T-helper 1 cell (primary cell): ENCODE measurements at places on chromosomes 5 and 9.
A peak's percentile ranks its signal among the peaks of the same experiment; 100 is the strongest.

GRCh38 chr5:124650147-124650561, 96.3 kb downstream of the ZNF608 start:
- no peak for DNase-seq

DNA sequence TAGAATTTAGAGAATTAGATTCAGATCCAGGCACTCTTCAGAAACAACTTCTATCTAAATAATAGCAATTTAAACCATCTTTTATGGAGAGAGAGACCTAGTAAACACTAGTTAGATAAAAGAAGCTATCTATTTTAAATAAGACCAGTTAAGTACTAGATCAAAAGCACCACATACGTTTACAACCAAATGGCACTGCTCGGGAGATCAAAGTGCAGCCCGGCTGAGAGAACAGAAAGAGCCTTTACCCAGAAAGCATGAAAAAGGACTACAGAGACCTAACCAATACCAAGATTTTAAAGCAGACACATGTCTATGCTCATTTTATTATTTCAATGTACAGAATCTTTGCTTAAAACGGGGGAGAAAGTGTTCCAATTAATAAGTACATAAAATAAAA, 30.8 kb downstream of the LIX1 start:
- no peak for DNase-seq

- DNase-seq: no peak
Observed at GRCh38 chr9:974996-975739, 1.3 kb upstream of the DMRT3 start.

DNA sequence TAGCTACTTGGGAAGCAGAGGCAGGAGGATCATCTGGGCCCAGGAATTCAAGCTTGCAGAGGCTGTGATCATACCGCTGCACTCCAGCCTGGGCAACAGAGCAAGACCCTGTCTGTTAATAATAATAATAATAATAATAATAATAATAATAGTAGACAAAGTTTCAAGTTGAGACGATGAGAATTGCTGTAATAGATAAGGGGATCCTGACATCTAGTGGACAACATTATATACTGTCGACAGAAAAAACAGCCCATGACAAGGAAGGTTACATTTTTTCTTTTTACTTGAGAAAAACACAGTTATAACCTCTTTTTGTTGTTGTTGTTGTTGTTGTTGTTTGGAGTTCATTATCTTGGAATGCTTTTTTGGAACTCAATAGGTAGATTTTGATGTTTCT, 35.3 kb downstream of the NDFIP1 start:
- DNase-seq: peak; percentile 24

DNA sequence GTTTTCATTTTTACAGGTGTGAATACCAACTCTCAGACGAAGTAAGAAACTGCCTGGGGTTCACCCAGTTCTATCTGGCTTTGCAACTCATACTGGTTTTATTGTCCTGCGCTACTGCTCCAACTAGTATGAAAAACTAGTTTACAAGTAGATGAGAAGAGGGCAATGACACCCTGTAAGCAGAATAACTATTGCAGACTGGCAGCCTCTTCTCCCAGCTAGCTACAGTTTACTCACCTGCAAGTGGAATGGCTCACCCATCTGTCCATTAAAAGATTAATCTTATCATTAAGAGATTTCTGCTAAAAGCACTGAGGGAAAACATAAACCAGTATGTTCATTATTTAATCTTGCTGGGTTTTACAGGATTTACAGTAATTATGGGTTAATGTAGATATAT, 113.4 kb downstream of the FRMD3 start:
- DNase-seq: no peak

DNA sequence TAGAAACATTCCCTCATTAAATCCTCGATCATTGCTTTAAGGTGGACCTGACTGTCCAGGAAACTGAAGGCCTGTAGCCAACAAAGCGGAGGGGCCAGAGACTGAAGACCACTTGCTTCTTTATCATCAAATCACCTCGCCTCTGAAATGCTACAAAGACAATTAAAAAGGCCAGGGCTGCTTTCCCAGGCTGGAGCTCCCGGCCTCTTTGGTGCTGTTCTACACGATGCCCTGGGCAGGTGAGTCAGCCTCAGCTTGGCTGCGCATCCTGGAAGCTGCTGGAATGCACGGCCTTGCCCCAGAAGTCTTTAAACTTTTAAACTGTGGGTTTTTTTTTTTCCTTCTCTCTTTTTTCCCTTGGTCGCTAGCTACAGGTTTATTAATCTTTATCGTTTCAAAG, 46.5 kb downstream of the SH3PXD2B start:
- no peak for DNase-seq

- no peak for DNase-seq
Observed at GRCh38 chr9:1058826-1059487, 8.8 kb downstream of the DMRT2 start.

DNA sequence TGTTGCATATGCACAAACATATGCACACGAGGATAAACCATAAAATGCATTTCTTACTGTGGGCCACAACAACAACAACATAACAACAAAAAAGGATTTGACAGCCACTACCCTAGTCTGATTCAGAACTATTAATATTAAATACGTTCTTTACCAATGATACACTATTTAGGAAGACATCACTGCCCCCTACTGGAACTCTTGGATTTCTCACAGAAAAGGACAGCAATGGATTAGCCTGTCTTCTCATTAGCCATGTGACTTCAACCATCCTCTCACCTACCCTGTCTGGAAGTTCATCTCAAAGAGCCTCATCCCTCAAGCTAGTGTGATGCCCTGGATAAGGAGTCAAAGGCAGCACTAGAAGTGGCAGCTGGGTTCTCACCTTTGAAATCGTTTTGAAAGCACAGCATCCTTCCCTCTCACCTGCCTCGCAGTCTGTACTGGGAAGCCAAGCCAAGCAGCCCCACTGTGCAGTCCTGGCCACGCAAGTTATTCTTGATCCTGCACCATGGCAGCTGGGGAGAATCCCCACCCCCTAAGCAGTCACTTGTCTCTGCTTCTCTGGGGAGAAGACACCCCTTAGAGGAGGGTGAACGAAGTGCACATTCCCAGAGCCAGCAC, 64.6 kb downstream of the SH3TC2 start:
- no peak for DNase-seq

DNA sequence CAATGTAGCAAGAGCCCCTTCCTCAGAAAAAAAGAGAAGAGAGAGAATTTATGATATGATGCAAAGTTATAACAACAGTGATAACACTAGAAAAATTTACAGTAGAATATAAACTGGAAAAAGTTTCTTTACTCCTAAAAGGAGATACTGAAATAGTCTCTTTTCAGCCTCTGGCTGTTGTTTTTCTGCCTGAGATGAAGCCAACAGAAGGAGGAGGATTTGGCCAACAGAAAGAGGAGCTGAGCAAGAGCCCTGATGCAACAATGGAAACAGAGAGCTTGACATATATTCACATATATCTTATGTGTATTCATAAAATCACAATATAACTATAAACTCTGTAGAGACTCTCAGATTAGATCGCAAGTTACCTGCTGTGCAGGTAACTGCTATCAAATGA, 109.1 kb downstream of the INIP start:
- no peak for DNase-seq

DNA sequence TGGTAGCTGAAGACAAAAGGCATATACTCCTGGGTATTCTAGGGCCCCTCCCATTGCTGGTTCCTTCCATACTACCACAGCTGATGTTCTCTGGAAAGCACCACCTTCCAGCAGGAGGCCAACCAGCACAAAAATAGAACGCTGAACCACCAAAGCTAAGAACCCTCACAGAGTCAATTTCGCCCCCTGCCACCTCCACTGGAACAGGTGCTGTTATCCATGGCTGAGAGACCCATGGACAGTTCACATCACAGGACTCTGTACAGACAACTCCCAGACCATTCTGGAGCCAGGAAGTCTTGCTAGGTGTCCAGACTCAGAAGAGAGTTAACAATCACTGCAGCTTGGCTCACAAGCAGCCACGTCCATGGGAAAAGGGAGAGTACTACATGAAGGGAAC, 1851.5 kb upstream of the NUDT12 start:
- DNase-seq: no peak

DNA sequence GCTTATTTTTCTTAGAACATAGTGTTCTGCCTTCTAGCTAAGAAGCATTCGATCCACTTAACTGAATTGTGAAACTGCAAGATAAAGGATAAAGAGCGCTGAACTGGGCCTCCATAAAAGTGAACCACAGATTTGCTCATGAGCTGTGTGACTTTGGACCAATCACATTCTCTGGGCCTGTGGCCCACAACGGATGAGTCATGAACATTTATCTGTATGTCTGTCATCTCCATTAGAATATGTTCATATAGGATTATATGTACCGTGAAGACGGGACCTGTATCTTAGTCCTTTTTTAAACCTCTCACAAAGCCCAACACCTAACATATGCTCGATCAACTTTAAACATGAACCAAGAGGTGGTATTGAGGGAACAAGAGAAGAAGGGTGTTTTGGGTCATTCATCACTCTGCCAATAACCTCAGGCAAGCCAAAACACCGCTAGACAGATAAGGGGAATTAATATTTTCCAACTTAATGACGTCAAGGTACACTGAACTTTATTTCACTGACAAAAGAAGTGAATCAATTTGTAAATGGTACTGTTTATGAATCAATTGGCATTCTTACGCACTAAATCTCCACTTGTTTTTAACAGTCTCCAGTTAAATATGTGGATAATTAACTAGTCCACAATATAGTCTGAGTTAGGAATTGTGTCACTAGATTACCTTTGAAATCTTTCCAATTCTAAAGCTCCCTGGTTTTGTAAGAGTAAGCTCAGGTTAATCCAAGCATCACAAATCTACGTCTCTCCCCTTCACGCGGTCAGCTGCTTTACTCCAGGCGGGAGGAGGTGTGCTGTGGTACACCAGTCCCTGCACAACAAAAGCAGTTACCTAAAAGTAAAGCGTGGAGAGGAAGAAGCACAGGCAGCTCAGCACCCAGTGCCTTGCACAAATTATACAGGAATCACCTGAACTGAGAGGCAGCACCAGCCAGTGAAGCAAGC, 1.6 kb downstream of the TMEM245 start:
- DNase-seq: peak; percentile 24

- no peak for DNase-seq
Observed at GRCh38 chr5:83547161-83547560, 75.6 kb downstream of the VCAN start.

DNA sequence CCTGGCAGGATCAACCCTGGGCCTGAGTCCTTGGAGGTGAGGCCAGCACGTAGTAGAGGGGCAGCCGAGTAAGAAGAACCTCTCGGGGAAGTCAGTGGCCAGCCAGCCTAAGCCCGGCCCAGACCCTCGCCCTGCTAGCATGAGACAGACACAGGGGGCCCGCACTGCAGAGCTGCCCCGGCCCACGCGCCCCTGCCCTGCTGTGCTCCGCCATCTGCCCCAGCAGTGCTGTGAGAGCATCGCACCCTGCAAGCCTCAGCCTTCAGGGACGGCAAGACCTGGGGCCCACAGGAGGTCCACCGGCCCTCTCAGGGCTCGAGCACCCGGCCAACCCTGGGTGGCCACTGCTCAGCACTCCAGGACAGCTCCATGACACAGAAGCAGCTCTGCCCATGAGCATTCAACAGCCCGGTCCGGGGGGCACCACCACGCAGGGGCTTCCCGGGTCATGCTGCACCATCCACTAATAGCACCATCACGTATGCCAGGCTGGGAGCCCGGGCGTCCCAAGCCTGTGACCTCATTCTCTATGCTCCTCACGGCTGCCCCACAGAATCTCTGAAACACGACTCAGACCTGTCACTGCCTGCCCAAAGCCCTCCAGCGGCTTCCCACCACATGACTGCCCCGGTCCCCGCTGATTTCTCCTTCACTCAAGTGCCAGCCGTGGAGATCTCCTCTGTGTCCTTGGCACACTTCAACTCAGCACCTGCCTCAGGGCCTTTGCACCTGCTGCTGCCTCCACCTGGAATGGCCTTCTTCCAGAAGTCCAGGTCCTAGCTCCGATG, 38.1 kb downstream of the ADAMTS2 start:
- no peak for DNase-seq

DNA sequence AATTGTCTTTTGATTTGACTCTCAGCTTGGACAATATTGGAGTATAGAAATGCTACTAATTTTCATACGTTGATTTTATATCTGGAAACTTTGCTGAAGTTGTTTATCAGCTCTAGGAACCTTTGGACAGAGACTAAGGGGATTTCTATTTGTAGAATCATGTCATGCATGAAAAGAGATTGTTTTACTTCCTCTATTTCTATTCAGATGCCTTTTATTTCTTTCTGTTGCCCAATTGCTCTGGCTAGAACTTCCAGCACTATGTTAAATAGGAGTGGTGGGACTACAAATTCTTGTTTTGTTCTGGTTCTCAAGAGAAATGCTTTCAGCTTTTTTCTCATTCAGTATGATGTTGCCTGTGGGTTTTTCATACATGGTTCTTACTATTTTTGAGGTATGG, 112.8 kb upstream of the CDH12 start:
- no peak for DNase-seq

GRCh38 chr5:55575815-55576583, 41.2 kb upstream of the PLPP1 start:
- no peak for DNase-seq

GRCh38 chr9:6068983-6069382, 53.6 kb upstream of the RANBP6 start:
- no peak for DNase-seq

GRCh38 chr5:68505917-68506860, 290.6 kb downstream of the PIK3R1 start:
- DNase-seq: no peak

GRCh38 chr9:10232352-10232930, 380.4 kb downstream of the PTPRD start:
- DNase-seq: no peak

DNA sequence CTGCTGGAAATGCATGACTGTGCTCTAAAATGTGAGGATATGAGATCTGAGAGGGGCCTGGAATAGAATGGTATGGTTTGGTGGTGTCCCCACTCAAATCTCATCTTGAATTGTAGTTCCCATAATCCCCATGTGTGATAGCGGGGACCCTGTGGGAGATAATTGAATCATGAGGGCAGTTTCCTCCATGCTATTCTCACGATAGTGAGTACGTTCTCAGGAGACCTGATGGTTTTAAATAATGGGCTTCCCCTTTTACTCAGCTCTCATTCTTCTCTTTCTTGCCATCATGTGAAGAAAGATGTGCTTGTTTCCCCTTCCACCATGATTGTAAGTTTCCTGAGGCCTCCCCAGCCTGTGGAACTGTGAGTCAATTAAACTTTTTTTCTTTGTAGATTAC, 133.6 kb upstream of the ADAMTS16 start:
- DNase-seq: no peak

DNA sequence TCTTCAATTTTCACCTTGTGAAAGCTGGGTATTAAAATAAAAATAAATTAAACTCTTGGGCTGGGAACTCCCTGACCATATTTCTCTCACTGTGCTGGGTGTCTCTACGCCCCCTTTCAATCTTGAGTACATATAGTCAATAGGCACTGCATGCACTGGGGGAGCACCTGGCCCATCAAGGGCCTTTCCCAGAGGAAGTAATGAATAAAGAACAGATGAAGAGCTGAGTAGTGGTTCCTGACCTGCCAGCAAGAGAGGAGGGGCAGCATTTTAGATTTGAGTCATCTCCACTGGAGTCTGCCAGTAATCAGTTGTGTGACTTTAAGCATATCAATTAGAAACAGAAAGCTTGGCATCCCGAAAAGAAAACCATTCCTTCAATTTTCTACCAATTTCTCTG, 6.2 kb downstream of the MAPKAP1 start:
- DNase-seq: no peak

GRCh38 chr5:124262470-124262869, 484.0 kb downstream of the ZNF608 start:
- no peak for DNase-seq

GRCh38 chr5:30392897-30393296, 800.6 kb upstream of the CDH6 start:
- DNase-seq: no peak
